ENCODE measurements at places on chromosomes 7 and 10.

GRCh38 chr7:30678805-30679204, 3.5 kb downstream of the CRHR2 start:
- DNase-seq: no peak

GRCh38 chr7:99002148-99002826, 124.0 kb downstream of the TRRAP start:
- DNase-seq: no peak

GRCh38 chr7:157612664-157613561, 276.1 kb downstream of the DNAJB6 start:
- peak; percentile 39 for DNase-seq

GRCh38 chr7:97513326-97513725, 218.6 kb upstream of the TAC1 start:
- DNase-seq: no peak

GRCh38 chr7:4189131-4189570, 492.9 kb upstream of the FOXK1 start:
- DNase-seq: no peak

All from inflammatory macrophage treated with lipopolysaccharide for 4 hours (primary cell).